ENCODE measurements at places on chromosomes 2 and 18. TPM values are rescaled to one million over a fixed set of nuclear protein-coding genes. Genes with fewer than 3 reads are reported as not detected.

GPR75 gene
- 0.35 TPM for polyA plus RNA-seq

- H3K36me3 ChIP-seq = no peaks in the 10 kb centered on the region
- no peaks in the 10 kb centered on the region for H3K27me3 ChIP-seq
- H3K4me3 ChIP-seq = peak overlapping the region; percentile 53
- no peak for DNase-seq
- peaks cover 7% of the 10 kb centered on the region for H3K4me1 ChIP-seq
Observed at GRCh38 chr2:231190531-231191197, 7.8 kb upstream of the ARMC9 start.

TEX44 gene
- polyA plus RNA-seq = not detected

DNA sequence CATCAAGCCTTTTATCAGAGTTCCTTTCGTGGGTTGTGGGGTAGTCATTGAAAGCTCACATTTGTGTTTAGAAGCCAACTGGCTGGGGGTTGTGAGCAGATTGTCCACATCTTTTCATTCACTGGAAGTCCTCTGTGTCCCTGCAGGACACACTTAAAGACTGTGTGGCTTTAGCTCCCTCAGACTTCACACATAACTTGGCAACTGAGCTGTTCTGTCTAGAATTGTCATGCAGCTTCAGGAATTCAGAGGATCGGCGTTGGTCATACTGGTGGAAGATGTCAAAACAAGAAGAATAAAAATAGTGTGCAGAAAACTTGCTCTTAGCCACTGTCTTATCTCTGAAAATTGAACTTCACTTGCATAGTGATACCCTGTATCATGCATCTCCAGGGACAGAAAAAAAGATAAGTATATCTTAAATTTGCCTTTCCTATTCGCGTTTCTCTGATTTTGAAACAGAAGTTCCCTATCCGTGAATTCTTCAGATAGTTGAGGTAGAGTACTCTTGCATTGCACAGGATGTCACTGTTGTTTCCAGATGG, 49.6 kb downstream of the TRAPPC12 start:
- H3K27ac ChIP-seq = no peak overlapping the region
- no peaks in the 10 kb centered on the region for H3K27me3 ChIP-seq
- no peak for DNase-seq
- peaks cover under 1% of the 10 kb centered on the region for H3K4me1 ChIP-seq
- peaks cover 24% of the 10 kb centered on the region for H3K36me3 ChIP-seq

GRCh38 chr2:207768866-207769596, 675 bp downstream of the FZD5 start:
- no peaks in the 10 kb centered on the region for H3K4me1 ChIP-seq
- DNase-seq = no peak
- H3K27ac ChIP-seq = peak overlapping the region; percentile 90
- H3K4me3 ChIP-seq = peak overlapping the region; percentile 55
- H3K36me3 ChIP-seq = no peaks in the 10 kb centered on the region

GRCh38 chr2:25651782-25652455, 21.5 kb downstream of the DTNB start:
- H3K27ac ChIP-seq = no peak overlapping the region
- no peaks in the 10 kb centered on the region for H3K4me1 ChIP-seq
- no peak overlapping the region for H3K4me3 ChIP-seq
- H3K27me3 ChIP-seq = no peaks in the 10 kb centered on the region

ATOH8 gene
- 20.4 TPM for polyA plus RNA-seq

- no peaks in the 10 kb centered on the region for H3K27me3 ChIP-seq
- peaks cover 28% of the 10 kb centered on the region for H3K4me1 ChIP-seq
- peak overlapping the region; percentile 94 for H3K27ac ChIP-seq
- no peaks in the 10 kb centered on the region for H3K36me3 ChIP-seq
- H3K4me3 ChIP-seq = no peak overlapping the region
- DNase-seq = peak; percentile 75
Observed at GRCh38 chr2:234881413-234882241, 70.2 kb upstream of the SH3BP4 start.

DNA sequence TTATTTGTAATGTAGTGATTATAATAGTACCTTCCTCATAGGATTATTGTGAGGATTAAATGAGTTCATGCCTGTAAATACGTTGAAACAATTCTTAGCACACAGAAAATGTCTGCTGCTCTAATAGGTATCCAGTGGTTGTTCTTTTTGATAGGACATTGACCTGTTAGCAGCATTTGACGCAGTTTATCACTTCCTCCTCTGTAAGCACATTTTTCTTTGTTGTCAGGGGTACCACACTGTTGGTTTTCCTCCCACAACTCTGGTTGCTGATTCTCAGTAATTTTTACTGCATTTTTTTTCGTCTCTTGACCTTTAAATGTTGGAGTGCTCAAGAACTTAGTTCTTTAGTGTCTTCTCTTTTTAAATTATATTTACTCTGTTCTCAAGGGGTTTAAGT, 15.4 kb downstream of the PPM1B start:
- no peaks in the 10 kb centered on the region for H3K27me3 ChIP-seq
- peaks cover 3% of the 10 kb centered on the region for H3K4me1 ChIP-seq
- no peak for DNase-seq
- H3K27ac ChIP-seq = no peak overlapping the region
- no peaks in the 10 kb centered on the region for H3K36me3 ChIP-seq

DNA sequence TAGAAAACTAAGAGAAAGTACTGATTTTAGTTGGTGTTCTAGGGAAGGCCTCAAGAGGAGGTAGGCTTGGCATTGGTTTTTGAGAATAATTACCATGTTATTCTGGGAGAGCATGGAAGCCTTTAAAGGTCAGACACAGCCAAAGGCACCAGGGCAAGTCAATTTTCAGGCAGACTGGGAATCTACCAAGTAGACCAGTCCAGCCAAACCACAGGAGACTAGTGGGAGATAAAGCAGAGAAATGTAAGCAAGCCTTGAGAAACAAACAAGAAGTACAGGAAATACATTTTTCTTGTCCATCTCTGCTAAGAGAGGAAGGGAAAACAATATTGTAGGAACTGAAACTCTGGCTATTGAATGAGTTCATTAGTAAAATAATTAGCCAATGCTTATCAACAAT, 5.5 kb upstream of the CCDC68 start:
- H3K27me3 ChIP-seq = no peaks in the 10 kb centered on the region
- H3K4me3 ChIP-seq = no peak overlapping the region
- H3K36me3 ChIP-seq = no peaks in the 10 kb centered on the region

COL4A4 gene
- 0.85 TPM for polyA plus RNA-seq

DSG2 gene
- 7.5 TPM for polyA plus RNA-seq

LRRC30 gene
- not detected for polyA plus RNA-seq

ZNF396 gene
- polyA plus RNA-seq = 0.60 TPM

DNA sequence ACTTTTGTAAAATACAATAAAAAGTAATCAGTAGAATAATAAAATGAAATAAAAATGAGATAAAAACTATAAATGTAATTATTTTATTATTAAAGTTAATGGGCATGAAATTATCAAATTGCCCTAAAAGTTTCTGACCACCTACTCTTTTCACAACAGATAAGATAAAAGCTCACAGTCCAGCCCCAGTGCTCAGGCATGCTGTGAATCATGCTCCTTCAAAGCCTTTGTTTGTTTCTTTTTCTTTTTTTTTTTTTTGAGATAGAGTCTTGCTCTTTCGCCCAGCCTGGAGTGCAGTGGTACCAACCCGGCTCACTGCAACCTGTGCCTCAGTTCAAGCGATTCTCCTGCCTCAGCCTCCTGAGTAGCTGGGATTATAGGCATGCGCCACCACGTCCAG, 181.7 kb downstream of the ANKRD44 start:
- H3K36me3 ChIP-seq = peaks cover 3% of the 10 kb centered on the region
- H3K27ac ChIP-seq = no peak overlapping the region
- no peaks in the 10 kb centered on the region for H3K4me1 ChIP-seq
- no peak for DNase-seq

DNA sequence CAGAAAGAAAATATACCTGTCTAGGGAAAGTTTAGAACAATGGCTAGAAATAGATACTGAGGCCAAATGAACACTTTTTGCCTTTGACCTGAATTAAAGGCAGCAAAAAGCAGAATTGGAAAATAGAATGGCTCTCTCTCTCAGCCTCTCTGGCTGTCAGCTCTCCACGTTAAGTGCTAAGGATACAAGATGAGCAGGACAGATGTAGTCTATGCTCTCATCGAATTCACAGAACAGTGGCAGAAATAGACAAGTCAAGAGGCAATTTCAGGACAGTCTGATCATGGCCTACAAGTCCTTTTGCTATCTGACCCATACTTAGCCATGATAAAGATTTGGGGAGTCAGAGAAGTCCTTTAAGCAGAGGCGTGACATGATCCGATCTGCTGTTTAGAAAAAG, 120.2 kb upstream of the CREB1 start:
- no peak for DNase-seq
- no peaks in the 10 kb centered on the region for H3K36me3 ChIP-seq
- no peak overlapping the region for H3K27ac ChIP-seq
- no peak overlapping the region for H3K4me3 ChIP-seq
- H3K27me3 ChIP-seq = no peaks in the 10 kb centered on the region
- peaks cover 5% of the 10 kb centered on the region for H3K4me1 ChIP-seq

LRP1B gene
- polyA plus RNA-seq = 0.01 TPM

GRCh38 chr2:60505880-60506260, 47.6 kb downstream of the BCL11A start:
- H3K27me3 ChIP-seq = no peaks in the 10 kb centered on the region
- no peak for DNase-seq
- no peak overlapping the region for H3K27ac ChIP-seq
- no peaks in the 10 kb centered on the region for H3K36me3 ChIP-seq
- no peaks in the 10 kb centered on the region for H3K4me1 ChIP-seq

DNA sequence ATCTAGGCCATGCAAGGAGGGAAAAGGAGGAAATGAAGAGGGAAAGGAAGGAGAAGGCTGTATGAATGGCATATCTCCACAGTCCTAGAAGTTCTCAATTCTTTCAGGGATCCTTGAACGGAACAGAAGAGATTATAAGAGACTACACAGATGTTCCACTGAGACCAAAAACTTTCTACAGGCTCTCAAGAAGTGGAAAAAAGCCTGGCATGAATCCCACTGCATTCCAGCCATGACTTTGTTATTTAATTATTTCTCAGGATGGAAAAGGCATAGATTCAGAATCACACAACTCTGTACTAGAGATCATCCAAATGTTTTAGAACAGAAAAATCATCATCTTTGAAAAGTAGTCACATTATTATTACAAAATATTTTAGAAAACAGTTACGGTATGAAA, 131.7 kb upstream of the CDH20 start:
- H3K27me3 ChIP-seq = no peaks in the 10 kb centered on the region
- no peaks in the 10 kb centered on the region for H3K36me3 ChIP-seq
- no peaks in the 10 kb centered on the region for H3K4me1 ChIP-seq
- DNase-seq = no peak
- no peak overlapping the region for H3K27ac ChIP-seq

IL1B gene
- polyA plus RNA-seq = 0.51 TPM

TLX2 gene
- not detected for polyA plus RNA-seq

DNA sequence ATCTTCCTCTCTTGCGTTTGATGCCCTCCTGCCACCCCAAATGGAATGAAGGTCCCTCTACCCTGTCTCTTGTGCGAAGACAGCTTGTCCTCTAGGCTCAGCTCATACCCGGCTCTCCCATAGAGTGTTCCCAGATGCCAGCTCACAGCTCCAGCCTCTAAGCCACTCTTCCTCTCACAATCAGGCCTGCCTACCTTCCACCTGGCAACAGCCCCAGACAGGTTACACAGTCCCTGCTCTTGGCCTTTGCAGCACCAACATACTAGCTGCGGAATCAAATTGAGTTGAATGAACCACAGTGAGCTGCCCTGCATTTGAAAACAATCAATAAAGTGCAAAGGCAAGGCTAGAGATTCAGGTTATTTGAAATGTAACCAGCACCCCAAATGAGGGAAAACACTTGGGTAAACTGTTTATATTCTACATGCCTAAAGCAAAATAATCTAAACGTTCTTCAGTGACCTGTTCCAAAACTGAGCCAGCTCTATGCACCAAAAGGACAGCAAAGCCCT, 105.1 kb downstream of the COL4A4 start:
- DNase-seq = no peak
- no peak overlapping the region for H3K27ac ChIP-seq
- H3K36me3 ChIP-seq = no peaks in the 10 kb centered on the region

LOXHD1 gene
- polyA plus RNA-seq = not detected

GRCh38 chr2:231297108-231297908, 98.2 kb upstream of the B3GNT7 start:
- peak; percentile 68 for DNase-seq
- H3K4me3 ChIP-seq = no peak overlapping the region
- H3K4me1 ChIP-seq = no peaks in the 10 kb centered on the region
- no peaks in the 10 kb centered on the region for H3K27me3 ChIP-seq
- no peaks in the 10 kb centered on the region for H3K36me3 ChIP-seq

Measured in liver (tissue), 10 donors.